ENCODE measurements at places on chromosomes 4 and X.

GRCh38 chr4:34372815-34373214 lies 1871.5 kb downstream of the ARAP2 start:
- DNase-seq: no peak

- DNase-seq: no peak
Measured at GRCh38 chr4:1321486-1321885, 25.5 kb upstream of the UVSSA start.

DNA sequence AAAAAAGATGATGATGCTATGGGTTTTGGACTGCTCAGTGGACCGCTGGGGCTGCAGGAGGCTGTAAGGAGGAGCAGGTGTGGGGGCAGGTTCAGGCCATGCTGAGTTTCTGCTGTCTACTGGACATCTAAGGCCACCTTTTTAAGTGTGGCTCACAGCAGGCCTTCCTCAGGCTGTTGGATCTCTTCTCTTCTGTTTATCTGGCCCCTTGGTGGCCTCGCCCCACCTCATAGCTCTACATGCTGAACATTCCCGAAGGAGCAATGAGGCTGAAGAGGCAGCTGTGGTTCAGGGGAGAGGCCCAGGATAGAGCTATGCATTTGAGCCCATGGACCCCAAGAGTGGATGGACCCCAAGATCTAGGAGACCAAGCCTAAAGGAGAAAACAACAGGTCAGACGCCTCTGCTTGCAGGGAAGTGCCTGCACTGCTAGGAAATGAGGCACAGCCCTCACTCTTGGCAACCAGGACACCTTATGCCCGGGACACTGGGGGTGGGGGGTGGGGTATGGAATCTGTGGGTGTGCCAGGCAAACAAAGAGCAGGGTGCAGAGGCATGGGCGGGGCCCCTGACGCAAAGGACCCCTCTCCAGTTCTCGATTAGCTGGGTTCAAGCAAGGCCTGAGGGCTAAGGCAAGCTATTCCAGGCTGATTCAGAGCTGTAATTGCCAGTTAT lies 168.9 kb downstream of the BCOR start:
- DNase-seq: no peak

DNA sequence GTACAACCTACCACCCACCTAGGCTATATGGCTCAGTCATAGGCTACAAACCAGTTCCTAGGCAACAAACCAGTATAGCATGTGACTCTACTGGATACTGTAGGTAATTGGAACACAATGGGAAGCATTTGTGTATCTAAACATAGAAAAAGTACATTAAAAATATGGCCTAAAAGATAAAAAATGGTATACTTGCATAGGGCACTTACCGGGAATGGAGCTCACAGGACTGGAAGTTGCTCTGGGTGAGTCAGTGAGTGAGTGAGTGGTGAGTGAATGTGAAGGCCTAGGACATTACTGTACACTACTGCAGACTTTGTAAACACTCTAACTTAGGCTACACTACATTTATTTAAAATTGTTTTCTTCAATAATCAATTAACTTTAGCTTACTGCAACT lies 139.2 kb upstream of the RBPJ start:
- no peak for DNase-seq

- no peak for DNase-seq
Measured at GRCh38 chr4:161856711-161857326, 307.0 kb downstream of the FSTL5 start.

- no peak for DNase-seq
Measured at GRCh38 chrX:79592259-79592658, 225.1 kb upstream of the ITM2A start.

DNA sequence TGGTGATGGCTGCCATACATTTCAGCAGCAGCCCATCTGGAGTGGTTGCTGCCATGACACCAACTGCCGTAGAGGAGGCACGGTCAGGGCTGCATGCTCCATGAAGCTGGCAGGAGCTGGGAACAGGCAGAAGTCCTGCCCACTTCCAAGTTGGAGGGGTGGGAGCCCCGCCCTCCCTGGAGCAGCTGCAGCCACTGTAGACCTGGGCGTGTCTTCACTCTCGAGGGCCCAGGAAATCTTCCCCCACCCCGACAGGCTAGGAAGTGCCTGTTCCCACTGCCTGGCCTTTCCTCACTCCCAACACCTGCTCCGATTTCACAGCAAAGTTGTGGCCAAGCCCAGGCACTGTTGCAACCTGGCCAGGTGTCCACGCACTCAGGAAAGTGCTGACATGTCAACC lies 42.3 kb downstream of the NALF2 start:
- DNase-seq: no peak

DNA sequence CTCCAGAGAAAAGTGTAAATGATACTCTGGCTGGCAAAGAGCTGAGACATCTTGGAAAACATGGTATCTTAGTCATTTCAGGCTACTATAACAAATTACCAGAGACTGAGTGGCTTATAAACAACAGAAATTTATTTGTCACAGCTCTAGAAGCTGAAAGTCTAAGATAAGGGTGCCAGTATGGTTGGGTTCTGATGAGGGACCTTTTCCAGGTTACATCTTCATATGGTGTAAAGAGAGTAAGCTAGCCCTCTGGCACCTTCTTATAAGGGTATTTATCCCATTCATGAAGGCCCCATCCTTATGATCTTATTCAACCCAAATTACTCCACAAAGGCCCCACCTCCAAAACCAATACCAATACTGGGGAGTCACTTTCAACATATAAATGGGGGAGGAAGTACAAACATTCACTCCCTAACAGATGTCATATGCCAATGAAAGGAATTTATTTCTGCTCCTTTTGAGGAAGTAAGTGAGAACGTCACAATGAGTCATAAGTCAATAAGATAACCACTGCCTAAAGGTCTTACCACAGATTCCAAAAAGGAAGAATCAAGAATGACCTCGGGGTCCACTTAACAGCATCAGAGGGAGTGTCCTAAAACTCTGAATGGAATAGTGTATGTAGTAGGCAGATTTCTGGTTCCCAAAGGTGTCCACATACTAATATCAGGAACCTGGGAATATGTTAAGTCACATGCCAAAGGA lies 246.6 kb downstream of the OPHN1 start:
- DNase-seq: no peak

DNA sequence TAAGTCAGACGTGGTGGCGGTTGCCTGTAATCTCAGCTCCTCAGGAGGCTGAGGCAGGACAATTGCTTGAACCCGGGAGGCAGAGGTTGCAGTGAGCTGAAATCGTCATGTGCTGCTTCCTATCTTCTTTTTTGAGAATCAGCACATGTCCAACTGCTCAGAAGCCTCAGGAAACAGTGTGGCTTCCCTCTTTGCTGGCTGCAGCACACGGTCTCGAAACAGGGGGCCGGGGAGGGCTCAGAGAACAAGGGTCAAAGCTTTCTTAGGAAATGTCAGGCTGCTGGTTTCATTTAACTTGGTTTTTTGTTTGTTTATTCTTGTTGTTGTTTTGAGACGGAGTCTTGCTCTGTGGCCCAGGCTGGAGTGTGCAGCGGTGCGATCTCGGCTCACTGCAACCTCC lies 31.3 kb downstream of the CRLF2 start:
- no peak for DNase-seq

DNA sequence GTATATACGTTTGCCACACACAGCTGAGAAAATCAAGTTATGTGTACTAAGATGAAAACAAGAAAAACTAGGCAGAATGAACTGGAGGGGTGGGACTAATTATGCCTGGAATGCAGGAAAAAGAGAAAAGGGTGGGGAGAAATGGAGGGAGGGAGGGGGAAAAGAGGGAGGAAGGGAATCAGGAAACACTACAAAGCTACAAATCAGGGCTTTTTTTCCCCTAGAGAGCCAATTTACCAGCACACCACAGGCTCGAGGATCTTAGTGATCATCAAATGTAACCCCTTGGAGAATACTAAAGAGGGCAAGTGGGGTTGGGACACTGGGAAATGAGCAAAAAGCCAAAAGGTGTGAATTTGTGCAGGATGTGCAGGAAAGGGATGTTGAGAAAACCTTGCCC lies 451.9 kb downstream of the SMARCA1 start:
- DNase-seq: no peak

DNA sequence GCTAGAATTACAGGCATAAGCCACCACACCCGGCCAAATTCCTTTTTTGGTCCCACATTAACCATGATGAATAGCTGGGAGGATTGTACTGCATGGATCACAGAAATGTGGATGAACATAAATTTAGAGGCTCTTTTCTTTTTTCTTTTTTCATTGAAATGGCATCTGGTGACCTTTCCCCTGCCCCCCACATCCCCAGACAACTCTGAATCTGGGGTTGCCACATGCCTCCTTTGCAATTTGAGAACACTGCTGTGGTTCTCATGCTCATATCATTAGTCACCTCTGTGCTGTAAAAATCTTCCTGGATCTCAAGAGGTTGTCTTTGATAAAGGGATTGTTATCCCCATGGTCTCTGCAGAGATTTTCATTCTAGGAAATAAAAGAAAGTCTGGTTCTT lies 22.8 kb upstream of the FMR1NB start:
- DNase-seq: no peak

DNA sequence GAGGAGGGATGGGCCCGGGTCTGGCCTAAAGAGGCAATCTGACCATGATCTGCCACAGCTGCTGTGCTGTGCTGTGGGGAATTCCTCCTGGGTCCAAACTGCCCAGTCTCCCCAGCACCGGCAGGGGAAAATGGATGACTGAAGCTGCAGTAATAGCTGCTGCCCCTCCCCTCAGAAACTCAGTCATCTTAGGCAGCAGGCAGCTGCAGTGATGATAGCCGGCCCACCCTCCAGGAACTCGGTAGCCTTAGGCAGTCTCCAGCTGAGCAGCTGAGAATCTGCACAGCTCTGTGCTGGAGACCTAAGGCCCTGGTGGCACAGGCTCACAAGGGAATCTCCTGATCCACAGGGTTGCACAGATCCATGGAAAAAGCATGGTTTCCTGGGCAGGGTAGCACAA lies 113.4 kb upstream of the USP38 start:
- DNase-seq: no peak

DNA sequence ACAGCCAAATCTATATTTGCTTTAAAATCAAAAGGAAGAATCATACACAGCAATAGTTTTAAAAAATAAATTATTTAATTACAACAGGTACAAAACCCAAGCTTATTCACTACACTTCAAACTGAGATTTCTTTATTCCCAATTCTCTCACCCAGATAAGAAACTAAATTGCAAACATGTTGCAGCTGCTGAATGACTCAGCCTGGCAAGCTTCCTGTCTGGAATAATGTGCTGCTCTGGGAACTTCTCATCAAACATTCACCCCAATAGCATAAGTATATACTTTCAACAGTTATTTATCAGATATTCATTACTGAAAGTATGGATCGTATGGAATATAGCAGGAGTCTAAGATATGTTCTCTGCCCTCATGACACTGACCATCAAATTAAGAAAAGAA lies 43.0 kb upstream of the GABRA2 start:
- no peak for DNase-seq

DNA sequence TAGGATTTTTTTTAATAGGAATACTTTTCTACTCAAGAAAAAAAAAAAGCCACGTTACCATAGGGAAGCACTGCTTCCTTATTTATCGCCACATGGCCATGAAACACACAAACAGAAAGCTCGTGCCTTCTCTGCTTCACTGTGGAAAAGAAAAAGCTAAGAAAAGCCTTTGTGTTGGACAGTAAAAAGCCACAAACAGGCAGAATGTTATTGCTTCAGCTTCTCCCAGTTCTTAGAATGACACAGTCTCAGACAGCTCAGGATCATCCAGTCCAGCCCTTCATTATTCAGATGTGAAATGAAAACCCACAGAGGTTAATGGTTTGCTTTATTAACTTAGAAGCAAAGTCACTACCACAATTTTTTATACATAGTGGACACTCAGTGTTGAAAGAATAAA lies 181.6 kb upstream of the NOCT start:
- DNase-seq: no peak

- no peak for DNase-seq
Measured at GRCh38 chr4:16027114-16027513, 56.7 kb downstream of the PROM1 start.

DNA sequence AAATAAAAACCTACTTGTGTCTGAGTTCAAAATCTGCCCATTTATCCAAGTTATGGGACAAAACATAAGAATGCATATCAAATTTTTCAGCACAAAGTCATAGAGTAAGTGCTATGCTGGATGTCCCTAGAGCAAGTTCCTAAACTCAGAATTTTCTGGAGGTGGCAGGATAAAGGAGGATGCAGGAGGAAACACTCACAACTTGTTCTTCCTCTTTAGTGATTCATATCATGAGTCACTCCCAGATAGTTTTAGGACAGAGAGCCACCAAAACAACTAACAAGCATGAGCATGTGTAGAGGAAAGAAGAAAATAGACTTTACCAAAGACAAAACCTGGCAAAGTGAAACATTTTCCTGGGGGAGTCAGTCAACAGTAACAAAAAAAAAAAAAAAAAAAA lies 302.7 kb downstream of the KCTD8 start:
- DNase-seq: no peak

DNA sequence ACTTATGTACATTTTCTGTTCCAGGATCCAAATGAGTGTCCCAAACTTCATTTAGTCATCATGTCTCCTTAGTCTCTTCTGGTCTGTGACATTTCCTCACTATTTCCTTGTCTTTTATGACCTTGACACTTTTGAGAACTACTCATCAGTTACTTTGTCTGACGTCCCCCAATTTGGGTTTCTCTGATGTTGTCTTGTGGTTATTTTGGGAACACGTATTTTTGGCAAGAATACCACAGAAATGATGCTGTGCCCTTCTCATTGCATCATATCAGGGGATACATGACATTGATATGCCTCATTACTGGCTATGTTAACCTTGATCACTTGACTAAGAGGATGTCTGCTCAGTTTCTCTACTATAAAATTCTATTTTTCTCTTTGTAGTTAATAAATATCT lies 308.8 kb downstream of the ZNF674 start:
- no peak for DNase-seq

DNA sequence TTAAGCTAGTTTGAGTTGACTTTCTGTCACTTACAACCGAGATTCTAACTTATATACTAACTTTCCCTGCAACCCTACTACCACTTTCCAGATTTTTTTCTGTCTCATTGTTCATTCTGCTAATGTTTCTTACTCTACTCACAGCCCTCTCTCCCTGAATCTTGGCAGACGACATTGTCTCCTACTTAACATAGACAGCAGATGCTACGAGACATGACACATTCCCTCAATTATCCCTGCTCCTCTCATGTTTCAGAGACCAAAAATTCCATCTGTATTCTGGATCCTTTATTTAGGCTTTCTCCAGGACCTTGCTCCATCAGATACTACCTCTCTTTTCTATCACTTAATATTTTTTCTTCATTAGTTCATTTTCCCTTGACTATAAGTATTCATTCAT lies 379.1 kb upstream of the TEX13C start:
- DNase-seq: no peak

DNA sequence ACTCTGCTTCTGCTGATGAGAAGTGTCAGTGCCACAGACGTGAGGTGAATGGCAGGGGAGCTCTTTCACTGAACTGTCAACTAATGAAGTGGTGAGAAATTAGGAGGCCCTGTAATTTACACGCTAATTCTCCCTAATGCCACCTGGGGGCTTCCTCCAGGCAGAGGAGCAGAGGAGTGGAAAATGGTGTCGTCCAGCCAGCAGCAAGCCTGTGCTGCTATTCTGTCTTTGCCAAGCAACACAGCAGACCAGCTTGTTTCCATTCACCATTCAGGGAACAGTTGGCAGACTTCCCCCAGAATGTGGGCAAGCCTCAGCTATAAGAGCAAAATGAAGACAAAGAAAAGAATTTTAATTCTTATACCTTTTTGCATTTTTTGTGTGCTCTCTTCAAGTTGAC lies 245.2 kb upstream of the TET2 start:
- DNase-seq: no peak

All from activated T-cell treated with anti-CD3 and anti-CD28 coated beads for 1 hour (primary cell).